Esophagus squamous epithelium (tissue), 5 donors: ENCODE measurements at places on chromosomes 4 and X. TPM values are rescaled to one million over a fixed set of nuclear protein-coding genes. Genes with fewer than 3 reads are reported as not detected.

CLDN34 gene
- total RNA-seq = 0.26 TPM

CYBB gene
- total RNA-seq = 1.1 TPM

XPNPEP2 gene
- 3.6 TPM for total RNA-seq

KLHL13 gene
- total RNA-seq = 8.2 TPM

GABRE gene
- total RNA-seq = 38.4 TPM

TMEM35A gene
- 1.1 TPM for total RNA-seq

GUF1 gene
- total RNA-seq = 19.0 TPM

PWWP3B gene
- not detected for total RNA-seq

CENPI gene
- 4.9 TPM for total RNA-seq

SOD3 gene
- total RNA-seq = 39.6 TPM

BST1 gene
- total RNA-seq = 5.7 TPM

ARHGEF6 gene
- total RNA-seq = 0.61 TPM

CXCL9 gene
- total RNA-seq = 0.19 TPM

PCDH19 gene
- total RNA-seq = 0.26 TPM

RBBP7 gene
- total RNA-seq = 83.0 TPM

UGT2B7 gene
- total RNA-seq = not detected

SULT1E1 gene
- total RNA-seq = 13.5 TPM

CSAG3 gene
- not detected for total RNA-seq

ZCCHC4 gene
- total RNA-seq = 7.3 TPM

GPRASP3 gene
- 3.8 TPM for total RNA-seq

MAP7D2 gene
- total RNA-seq = 0.75 TPM

DRD5 gene
- not detected for total RNA-seq

UGT2B11 gene
- not detected for total RNA-seq

GAB1 gene
- total RNA-seq = 35.2 TPM

GRK4 gene
- 2.9 TPM for total RNA-seq

PHOX2B gene
- not detected for total RNA-seq

CYLC1 gene
- not detected for total RNA-seq

IQSEC2 gene
- total RNA-seq = 6.9 TPM

SATL1 gene
- total RNA-seq = not detected

NUDT6 gene
- 1.8 TPM for total RNA-seq

ARAP2 gene
- 62.4 TPM for total RNA-seq

NAP1L2 gene
- total RNA-seq = 1.9 TPM

TRIM2 gene
- 5.8 TPM for total RNA-seq

DKK2 gene
- total RNA-seq = not detected

SLC16A2 gene
- 6.7 TPM for total RNA-seq

ADGRG4 gene
- total RNA-seq = not detected

MAGEH1 gene
- 2.4 TPM for total RNA-seq

CT55 gene
- not detected for total RNA-seq

ANXA3 gene
- 45.7 TPM for total RNA-seq

SERTM2 gene
- total RNA-seq = not detected
